T-helper 2 cell (primary cell): ENCODE measurements at places on chromosomes 5 and 9.

DNA sequence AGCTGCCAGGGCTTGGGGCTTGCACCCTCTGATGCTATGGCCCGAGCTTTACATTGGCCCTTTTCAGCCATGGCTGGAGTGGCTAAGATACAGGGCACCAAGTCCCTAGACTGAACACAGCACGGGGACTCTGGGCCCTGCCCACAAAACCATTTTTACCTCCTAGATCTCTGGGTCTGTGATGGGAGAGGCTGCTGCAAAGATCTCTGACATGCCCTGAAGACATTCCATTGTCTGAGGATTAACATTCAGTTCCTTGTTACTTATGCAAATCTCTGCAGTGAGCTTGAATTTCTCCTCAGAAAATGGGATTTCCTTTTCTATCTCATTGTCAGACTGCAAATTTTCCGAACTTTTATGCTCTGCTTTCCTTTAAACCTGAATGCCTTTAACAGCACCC lies 337.0 kb upstream of the SMC2 start:
- DNase-seq, result no peak

DNA sequence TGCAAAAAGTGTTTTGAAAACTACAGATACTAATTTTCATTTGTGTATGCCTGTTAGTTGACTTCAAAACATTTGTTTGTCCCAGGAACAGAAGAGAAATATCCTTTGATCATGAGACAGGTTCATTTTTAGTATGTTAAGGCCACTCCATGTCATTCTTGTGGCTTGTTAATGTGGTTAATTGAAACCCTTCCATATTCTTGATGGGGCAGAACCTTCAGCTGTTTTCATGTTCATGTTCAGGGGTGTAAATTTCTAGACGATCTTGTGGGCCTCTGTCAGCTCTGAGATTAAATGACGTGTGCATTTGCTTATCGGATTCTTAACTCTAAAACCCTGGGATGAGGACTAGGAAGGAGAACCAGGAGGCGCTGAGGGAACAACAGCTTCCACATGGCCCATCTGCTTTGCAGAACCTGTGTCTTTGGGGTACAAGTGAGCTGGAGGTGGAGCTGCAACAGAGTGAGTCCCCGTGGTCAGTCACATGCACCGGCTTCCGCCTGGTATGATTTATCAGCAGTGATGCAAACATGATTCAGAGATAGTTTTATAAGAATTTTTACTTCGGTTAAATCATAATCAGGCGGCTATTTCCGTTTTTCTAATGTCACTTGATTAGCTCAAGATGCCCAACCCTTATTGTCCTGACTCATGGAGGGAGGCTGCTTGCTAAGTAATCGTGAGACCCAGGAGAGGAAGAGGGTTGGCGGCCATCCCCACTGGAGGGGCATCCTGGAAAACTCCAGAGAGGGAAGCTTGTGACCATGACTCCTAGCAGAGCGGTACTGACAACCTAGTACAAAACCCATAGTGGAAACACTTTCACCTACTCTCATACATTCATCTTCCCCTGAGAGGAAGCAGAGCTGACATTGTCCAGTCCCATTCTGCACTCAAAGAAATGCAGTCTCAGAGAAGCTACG lies 138.4 kb downstream of the C9orf152 start:
- DNase-seq, result no peak

DNA sequence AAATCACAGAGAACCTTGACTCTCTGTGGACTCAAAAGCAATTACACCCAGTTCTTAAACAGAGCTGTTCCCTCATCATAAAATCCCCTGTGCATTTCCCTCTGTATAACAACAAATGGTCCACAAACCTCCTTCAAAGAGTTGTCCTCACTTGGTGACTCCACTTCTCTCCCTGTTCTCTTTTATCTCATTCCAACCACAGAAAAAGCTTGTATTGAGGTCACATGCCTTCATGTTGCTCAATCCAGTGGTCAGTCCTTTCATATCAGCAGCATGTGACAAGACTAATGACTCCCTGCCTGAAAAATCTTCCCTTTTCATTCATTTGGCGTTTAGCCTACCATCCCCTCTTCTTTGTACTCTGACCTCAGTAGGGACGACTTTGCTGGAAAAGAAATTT lies 158.0 kb downstream of the DEPDC1B start:
- DNase-seq, result no peak

DNA sequence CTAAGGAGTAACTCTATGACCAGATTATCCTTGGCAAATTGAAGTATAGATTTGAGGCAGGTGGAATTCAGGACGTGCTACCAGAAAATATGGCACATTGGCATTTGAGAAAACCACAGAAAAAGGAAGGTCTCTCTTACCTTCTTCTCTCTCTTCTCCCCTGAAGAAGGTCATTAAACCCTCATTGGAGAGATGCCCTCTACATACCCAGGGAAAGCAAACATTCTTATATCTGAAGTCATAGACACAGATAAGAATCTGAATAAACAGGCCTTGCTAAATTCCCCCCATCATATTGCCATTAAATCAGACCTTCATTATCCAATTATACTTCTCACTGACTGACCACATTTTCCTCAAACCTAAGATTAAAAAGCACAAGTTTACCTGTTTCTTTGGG lies 17.8 kb downstream of the SPINK1 start:
- DNase-seq, result no peak

- DNase-seq, result no peak
Measured at GRCh38 chr9:136312436-136312835, 8.5 kb upstream of the CCDC187 start.

- DNase-seq, result no peak
Measured at GRCh38 chr9:12712532-12712931, 19.3 kb downstream of the TYRP1 start.

DNA sequence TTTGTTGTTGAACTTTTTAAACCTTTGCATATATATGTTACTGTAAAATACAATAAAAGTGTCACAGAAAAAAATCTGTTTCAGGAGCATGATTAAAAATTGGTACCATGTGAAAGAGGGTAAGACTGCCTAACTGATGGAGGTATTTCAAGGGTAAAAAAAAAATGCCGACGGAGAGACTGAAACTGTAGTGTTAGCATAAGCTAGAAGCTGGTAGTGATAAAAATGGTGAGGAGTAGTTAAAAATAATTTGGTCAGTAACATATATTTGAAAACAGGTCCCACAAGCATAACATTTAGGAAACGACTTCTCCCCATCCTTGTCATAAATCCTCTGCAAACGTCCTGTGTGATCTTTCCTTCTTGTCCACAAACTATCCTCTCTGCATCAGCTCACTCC lies 64.7 kb downstream of the MEF2C start:
- DNase-seq, result no peak

DNA sequence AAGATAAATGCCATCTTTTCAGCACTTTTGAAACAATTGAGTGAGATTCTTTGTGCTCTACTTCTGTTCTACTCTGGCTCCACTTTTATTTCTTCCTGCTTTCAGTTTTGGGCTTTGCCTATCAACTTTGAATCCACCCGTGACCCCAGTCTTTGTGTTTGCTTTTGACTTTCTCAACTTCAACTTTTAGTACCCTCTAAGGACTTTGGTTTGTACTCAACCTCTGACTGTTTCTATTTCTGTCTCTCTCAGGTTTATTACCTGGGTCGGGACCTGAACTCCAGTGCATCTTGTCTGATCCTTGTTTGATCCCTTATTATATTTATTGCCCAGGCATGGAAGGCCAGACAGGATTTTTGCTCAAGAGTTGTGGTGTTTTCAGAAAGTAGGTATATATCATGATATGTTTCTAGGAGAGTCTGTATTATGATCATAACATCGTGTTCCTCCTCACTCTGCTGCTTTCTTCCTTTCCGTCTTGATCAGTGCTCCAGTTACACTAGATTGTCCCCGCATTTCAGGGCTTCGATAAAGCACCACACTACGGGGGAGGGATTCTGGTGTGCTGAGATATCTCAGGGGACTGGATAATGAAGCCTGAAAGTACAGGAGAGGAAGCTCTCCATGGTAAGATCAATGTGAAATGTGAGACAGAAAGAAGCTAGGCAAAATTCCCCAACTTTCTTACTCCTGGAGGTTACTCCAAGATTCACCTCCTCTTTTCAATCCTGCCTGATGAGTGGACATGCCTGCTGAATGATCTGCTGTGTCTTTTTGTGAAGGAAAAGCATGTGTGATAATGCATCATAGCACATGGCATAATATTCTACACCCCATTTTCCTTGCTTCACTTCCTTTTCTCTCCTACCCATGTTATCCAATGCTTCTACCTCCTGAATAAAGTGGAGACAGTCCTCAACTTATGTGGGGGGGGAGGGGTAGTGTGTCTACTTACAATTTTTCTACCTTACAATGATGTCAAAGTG lies 155.5 kb upstream of the GRIN3A start:
- no peak for DNase-seq

GRCh38 chr5:154850255-154851062 lies at the start of gene FAXDC2:
Gene FAXDC2, minus strand, starts transcription at chr5:154850603. Its CDS starts 12,425 bp downstream, at chr5:154838178.
- DNase-seq, result no peak

DNA sequence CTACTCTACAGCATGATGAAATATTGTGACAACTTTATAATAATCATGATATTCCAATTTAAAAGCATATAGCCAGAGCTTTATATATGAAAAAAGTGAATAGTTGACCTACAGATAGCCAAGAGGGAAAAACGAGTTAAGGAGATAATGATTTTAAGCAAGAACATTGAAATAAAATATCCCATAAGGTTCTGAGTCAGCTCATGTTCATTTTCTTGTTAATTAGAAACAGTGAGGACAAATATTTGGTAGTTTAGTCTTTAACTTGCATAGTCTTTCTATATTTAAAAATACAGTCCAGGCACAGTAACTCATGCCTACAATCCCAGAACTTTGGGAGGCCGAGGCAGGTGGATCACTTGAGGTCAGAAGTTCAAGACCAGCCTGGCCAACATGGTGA lies 55.8 kb upstream of the CDH6 start:
- DNase-seq, result no peak

DNA sequence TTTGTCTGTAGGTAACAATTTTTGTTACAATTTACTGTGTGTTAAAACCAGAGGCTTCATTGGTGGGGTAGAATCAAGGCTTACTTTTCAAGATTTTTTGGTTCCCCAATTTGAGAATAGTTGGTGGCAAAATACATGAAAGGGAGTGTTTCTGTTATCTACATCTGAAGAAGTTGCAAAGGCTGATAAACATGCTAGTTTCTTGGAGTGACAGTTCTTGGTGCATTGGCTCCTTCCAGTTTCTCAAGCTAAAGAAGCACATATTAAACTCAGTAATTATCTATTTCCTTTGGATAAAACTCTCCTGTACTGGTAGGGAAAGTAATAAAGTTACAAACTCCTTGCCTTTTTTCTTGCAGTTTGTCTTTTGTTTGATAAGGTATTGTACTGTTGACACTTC lies 5.9 kb downstream of the MACIR start:
- DNase-seq, result no peak

- DNase-seq, result no peak
Measured at GRCh38 chr5:157473383-157474320, 13.6 kb downstream of the NIPAL4 start.

DNA sequence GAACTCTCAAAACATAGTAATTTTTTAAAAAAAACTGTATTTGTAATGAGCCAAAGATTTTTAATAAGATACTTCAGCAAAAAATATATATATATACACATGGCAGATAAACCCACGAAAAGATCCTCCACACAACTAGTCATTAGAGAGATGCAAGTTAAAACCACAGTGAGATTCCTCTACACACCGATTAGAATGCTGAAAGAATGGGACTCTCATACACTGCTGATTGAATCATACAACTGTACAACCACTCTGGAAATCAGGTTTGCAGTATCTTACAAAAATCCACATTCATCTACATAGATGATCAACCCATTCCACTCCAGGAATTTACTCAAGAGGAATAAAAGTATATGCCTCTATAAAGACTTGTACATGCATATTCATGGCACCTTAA lies 43.7 kb downstream of the RASEF start:
- DNase-seq, result no peak

DNA sequence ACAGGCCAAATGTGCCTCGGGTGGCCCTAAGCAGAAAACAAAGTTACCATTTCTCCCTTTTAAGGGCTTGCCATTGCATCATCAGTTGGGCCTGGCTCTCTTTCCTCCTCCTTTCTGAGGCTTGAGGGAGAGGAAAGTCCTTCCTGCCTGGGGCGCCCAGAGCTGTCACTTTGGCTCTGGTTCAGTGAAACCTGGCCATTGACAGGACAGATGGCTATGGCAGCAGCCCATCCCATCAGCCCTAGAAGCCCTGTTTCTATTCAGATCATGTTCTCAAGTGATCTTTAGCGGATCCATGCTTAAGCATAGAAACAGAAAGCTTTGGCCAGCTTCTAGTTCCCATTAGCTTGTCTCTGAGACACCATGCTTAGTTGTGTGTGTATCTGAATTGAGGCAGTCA lies 293.4 kb downstream of the YTHDC2 start:
- DNase-seq, result no peak

GRCh38 chr9:16246785-16247184 lies 623.7 kb downstream of the BNC2 start:
- DNase-seq, result no peak

- DNase-seq, result no peak
Measured at GRCh38 chr5:57325678-57326397, 152.0 kb downstream of the GPBP1 start.

DNA sequence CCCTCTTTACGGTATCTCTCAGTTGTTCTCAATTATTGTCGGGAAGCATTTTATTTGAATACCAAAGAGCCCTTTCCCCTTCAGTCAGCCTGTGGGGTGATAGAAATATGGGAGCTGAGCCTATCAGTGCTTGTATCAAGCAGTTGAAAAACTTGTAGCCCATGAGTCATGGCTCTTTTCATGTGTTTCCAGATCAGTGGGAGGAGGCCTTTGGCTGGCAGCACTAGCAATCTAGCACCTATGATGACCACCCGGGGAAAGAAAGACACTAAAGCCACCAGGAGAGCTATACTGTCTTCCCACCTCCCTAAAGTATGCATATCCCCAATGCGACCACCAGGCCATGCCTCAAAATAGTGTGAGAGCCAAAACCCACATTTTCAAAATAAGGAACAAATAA lies 696.9 kb upstream of the C9orf72 start:
- DNase-seq, result no peak

DNA sequence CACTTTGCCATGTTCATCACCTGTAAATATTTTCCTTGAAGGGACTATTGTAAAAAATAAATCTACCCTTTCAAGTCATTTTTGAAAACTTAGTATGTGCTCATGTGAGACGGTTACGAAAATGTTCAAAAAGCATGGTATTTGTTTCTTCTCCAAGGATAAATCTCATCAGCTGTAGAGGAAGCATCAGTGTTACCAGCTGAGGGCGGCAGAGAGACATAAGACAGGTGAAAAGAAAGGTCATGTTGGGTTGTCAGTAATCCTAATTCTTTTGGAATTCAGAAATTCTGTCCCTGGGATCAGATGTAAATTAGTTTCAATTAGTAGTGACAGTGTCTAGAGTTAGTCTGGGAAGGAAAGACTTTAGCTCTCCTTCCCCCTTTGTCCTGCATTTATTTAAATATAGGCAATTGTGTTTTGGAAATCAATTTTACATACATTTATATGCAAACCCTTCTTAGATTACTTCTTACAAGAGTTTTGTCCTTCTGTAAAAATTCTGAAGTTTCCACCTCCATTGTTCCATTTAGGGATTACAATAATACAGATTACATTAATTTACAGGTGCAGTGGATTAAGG lies 791.9 kb upstream of the CDH6 start:
- no peak for DNase-seq
